Right atrium auricular region (tissue), 2 donors: ENCODE measurements at places on chromosomes 1 and 21. TPM values are rescaled to one million over a fixed set of nuclear protein-coding genes. Genes with fewer than 3 reads are reported as not detected.

DNA sequence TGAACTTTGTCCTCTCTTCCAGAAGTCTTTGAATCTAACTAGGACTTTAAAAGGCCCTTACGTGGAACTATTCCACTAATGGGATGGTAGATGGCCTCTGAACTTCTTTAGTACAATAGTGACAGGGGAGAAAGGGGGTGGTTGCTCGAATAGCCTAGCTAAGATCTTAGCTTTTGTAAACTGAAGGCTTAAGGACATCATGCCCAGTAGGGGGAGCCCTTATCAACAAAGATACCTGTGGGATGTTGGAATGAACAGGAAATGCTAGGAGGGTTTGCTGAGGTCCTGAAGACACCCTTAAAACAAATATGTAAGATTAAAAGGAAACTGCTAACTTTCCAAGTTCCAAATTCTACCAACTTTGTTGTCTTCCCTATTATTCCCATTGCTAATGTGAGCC, 33.2 kb downstream of the NHLH2 start:
- H3K4me1 ChIP-seq = no peaks in the 10 kb centered on the region
- H3K4me3 ChIP-seq = no peak overlapping the region
- no peak overlapping the region for H3K27ac ChIP-seq
- H3K27me3 ChIP-seq = no peaks in the 10 kb centered on the region
- H3K36me3 ChIP-seq = no peaks in the 10 kb centered on the region

GRCh38 chr21:46211376-46211775, 17.2 kb downstream of the LSS start:
- DNase-seq = no peak
- peaks cover 74% of the 10 kb centered on the region for H3K36me3 ChIP-seq
- H3K4me1 ChIP-seq = peaks cover 6% of the 10 kb centered on the region
- H3K4me3 ChIP-seq = no peak overlapping the region

Gene ZFP69B
- 0.59 TPM for total RNA-seq

Gene SLC25A34
- total RNA-seq = 16.1 TPM

Gene CFHR4
- total RNA-seq = not detected
